Bladder microvascular endothelial cell (primary cell): ENCODE measurements at places on chromosomes 12 and 14. TPM values are rescaled to one million over a fixed set of nuclear protein-coding genes. Genes with fewer than 3 reads are reported as not detected.

The RNASE7 gene
- total RNA-seq = not detected in 2 replicates

The CIPC gene
- 8.3 and 12.8 TPM in 2 replicates for total RNA-seq

The KRT3 gene
- total RNA-seq = not detected in 2 replicates

The PYGL gene
- 50.8 and 64.4 TPM in 2 replicates for total RNA-seq

The STXBP6 gene
- total RNA-seq = 0.16 and 1.4 TPM in 2 replicates

The LRFN5 gene
- under 0.01 and 0.13 TPM in 2 replicates for total RNA-seq

The ORAI1 gene
- total RNA-seq = 13.1 and 18.6 TPM in 2 replicates

The ADAM21 gene
- total RNA-seq = 0.32 and 0.44 TPM in 2 replicates

The GLIPR1L2 gene
- total RNA-seq = 0.38 TPM in 1 of 2 replicates, not detected in the other

The TAS2R7 gene
- total RNA-seq = not detected in 2 replicates

The KRT82 gene
- not detected in 2 replicates for total RNA-seq

The NDUFA12 gene
- total RNA-seq = 102 and 112 TPM in 2 replicates

The GPRC5A gene
- 2.9 and 4.9 TPM in 2 replicates for total RNA-seq

The CCDC177 gene
- not detected in 2 replicates for total RNA-seq

The CELA1 gene
- not detected in 2 replicates for total RNA-seq

The BMP4 gene
- 33.8 and 138 TPM in 2 replicates for total RNA-seq

The KRT77 gene
- not detected in 2 replicates for total RNA-seq

The CTSG gene
- total RNA-seq = not detected in 2 replicates

The FOXA1 gene
- not detected in 2 replicates for total RNA-seq

The CLEC12A gene
- total RNA-seq = not detected in 2 replicates

The DPY19L2 gene
- 0.16 and 3.2 TPM in 2 replicates for total RNA-seq

The KLRG1 gene
- total RNA-seq = 0.25 and 0.65 TPM in 2 replicates

The KRT80 gene
- total RNA-seq = 0.16 and 1.0 TPM in 2 replicates

The CSRP2 gene
- total RNA-seq = 12.3 and 21.1 TPM in 2 replicates

The SAMD15 gene
- total RNA-seq = 0.38 and 0.49 TPM in 2 replicates

The PMEL gene
- 0.38 and 0.81 TPM in 2 replicates for total RNA-seq

The FAM181A gene
- total RNA-seq = not detected in 2 replicates

The FAM186B gene
- total RNA-seq = under 0.01 and 0.06 TPM in 2 replicates

The PMCH gene
- not detected in 2 replicates for total RNA-seq

The KITLG gene
- total RNA-seq = 18.6 and 25.7 TPM in 2 replicates

The PLBD1 gene
- total RNA-seq = 0.38 and 1.3 TPM in 2 replicates

The TAC3 gene
- not detected in 2 replicates for total RNA-seq

The PNMA1 gene
- 16.2 and 30.5 TPM in 2 replicates for total RNA-seq

The LMO3 gene
- total RNA-seq = not detected in 2 replicates

The CLMN gene
- total RNA-seq = 0.49 and 1.6 TPM in 2 replicates

The CCDC197 gene
- total RNA-seq = not detected in 2 replicates

The MEG3 gene
- total RNA-seq = 3.1 and 10.6 TPM in 2 replicates

The USP5 gene
- 72.7 and 101 TPM in 2 replicates for total RNA-seq

The IQSEC3 gene
- total RNA-seq = under 0.01 TPM in 1 of 2 replicates, not detected in the other

The P2RX2 gene
- not detected in 2 replicates for total RNA-seq

The KRT75 gene
- total RNA-seq = not detected in 2 replicates
